Heart right ventricle (tissue), 16 donors: ENCODE measurements at places on chromosomes 12 and 14. TPM values are rescaled to one million over a fixed set of nuclear protein-coding genes. Genes with fewer than 3 reads are reported as not detected.

GRCh38 chr12:104064842-104065427, 604 bp downstream of the HCFC2 start:
- peak; percentile 25 for DNase-seq

GRCh38 chr14:66001356-66001755, 484.8 kb upstream of the CCDC196 start:
- DNase-seq: no peak

- DNase-seq: no peak
Observed at GRCh38 chr12:52234223-52234810, 1.3 kb downstream of the KRT7 start.

DNA sequence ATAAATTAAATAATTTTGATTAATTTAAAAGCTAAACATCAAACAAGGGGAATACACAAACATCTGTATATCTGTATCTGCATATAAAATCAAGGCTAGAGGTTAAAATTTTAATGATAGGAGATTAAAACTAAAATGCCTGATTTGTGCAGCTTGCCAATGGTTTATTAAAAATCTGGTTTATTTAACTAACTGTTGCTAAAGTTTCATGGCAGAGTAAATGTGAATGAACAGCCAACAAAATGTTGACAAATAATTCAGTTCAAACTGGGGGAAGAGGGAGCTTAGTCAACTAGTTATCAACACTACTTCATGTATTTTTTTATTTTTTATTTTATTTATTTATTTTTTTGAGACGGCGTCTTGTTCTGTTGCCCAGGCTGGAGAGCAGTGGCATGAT, 43.0 kb downstream of the BTG1 start:
- DNase-seq: no peak

- DNase-seq: no peak
Observed at GRCh38 chr12:116338064-116338846, 60.8 kb upstream of the MED13L start.

DNA sequence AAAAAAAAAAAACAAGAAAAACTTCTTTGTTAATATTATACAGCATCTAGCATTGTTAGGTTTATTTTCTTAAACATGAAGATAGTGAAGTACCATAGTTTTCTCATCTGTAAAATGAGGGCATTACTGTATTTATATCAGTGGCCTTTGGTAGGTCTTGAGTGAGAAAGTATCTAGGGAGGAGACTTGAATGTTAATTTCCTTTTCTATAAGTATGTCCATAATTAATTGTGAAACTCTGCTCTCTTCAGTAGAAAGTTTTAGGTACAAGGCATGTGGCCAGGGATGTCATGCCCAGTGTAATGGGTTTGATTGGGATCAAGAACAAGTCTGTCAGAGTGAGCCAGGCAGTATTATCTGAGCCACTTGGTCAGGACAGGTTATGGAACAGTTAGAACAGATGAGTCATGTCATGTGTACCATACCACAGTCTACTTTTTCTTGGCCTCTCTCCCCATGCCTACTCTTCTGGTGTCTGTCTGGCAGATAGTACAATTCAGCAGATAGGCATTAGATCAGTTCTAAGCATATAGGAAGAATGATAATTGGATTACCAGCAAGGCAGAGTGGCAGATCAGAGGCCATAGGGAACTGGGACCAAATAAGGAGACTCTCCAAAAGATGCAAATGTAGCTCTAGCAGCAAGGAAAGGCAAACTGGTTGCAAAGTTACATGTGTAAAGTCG, 30.4 kb downstream of the FBXO34 start:
- no peak for DNase-seq

- DNase-seq: no peak
Observed at GRCh38 chr12:4855121-4855924, 54.4 kb upstream of the KCNA1 start.

DNA sequence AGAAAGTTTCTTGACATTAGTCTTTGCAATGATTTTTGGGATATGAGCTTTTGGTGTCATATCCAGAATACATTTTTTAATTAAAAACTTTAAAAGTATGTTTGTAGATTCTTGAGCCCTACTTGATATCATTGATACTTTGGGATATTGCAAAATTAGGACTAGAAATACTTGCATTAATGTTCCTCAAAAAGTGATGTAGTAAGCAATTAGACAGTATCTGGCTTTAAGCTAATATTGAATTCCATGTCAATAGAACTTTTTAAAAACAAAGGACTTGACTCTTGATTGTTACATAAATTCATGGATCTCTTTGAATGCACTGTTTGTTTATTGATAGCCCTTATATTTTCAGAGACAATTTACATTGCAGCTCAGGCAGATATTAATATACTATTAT, 15.6 kb downstream of the PEX5 start:
- DNase-seq: no peak

DNA sequence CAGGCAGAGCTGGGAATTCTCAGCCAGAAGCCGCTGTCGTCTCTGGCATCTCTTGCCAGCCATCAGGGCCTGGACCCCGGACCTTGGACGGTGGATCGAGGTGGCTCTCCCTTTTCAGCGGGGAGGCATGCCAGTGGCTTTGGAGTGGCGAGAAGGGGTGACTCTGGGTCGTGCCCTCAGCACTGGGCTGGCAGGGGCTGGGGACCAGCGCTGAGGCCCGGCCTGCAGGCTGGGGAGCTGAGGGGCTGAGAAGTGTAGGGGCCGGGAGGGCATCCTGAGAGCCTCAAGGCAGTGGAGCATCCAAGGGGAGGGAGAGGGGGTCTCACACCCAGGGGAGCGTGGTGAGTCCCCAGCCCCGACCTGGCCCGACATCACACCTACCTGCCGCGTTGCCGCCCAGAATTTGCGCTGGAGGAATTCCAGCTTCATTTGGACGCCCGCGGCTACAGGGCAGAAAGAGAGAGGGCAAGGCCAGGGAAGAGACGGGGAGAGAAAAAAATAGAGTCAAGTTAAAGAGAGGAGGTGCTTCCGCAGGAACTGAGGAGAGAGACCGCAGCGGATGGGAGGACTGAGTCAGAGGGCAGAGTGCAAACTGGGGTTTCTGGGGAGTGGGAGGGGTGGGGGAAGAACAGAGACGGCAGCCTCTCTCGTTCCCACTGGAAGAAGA, 9.0 kb upstream of the LRTM2 start:
- DNase-seq: no peak

DNA sequence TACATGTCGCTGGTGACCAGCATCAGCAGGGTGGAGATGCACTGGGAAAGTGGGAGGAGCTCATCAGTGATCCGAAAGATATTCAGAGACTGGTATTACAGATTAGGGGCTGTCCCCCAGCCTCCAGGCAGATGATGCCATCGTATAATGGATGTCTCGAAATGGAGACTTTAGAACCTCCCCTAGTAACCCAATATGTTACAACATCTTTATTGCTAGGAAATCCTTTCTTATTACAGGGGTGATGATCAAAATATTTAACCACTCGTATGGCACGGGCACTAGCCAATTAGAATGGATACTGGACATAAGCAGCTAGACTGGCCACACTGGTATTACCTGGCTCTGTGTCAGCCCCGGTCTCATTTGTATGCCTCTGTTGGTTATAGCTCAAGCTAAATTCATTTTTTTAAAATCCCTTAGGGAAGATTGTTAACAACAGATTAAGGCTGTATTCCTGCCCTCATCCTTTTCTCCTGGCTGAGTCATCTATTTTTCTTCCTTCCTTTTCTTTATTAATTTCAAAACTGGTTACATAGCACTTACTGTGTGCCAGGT, 10.8 kb upstream of the CEBPE start:
- no peak for DNase-seq

DNA sequence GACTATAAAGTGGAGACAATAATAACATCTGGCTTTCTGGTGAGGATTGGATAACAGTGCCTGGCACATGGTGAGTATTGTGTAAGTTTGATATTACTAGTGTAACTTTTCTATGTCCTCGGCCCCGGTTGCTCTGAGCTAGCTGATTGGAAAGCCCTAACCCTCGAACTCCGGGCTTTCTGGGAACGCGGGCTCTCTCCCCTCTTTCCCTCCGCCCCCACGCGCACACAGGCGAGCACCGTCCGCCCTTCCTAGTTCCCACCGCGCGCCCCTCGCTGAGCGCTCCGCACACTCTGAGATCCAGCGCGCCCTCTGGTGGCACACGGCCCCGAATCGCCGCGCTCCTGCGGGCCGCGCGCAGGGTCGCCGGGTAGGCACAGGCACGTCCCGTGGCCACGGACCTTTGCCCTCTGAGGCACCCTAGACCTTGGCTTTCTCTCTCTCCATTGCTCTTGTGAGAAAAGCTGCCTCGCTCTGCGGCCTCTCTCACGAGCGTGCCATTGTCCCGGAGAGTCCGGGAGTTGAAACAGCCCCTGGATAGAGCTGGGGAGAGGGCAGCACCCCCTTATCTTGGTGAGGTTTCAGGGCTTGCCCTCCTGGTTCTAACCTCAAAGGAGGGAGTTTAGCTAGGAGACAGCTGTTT, 23.2 kb upstream of the ESRRB start:
- DNase-seq: peak; percentile 56

DNA sequence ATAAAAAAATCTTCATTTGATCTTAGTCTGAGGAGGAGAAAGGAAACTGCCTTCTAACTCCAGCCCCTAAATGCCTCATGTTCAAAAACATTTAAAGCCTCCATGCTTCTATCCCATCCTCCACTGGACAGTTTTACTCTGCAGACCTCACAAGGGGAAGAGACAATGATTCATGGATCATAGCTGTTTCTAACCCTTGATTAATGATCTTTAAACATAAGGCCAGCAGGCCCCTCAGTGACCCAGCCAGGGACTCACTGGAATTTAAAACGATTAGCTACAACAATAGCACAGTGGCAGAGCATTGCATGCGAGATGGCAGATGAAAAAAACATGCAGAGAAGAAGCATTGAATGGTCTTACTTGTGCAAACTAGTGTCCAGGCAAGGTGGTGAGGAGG, 6.0 kb downstream of the DCTN2 start:
- DNase-seq: no peak

DNA sequence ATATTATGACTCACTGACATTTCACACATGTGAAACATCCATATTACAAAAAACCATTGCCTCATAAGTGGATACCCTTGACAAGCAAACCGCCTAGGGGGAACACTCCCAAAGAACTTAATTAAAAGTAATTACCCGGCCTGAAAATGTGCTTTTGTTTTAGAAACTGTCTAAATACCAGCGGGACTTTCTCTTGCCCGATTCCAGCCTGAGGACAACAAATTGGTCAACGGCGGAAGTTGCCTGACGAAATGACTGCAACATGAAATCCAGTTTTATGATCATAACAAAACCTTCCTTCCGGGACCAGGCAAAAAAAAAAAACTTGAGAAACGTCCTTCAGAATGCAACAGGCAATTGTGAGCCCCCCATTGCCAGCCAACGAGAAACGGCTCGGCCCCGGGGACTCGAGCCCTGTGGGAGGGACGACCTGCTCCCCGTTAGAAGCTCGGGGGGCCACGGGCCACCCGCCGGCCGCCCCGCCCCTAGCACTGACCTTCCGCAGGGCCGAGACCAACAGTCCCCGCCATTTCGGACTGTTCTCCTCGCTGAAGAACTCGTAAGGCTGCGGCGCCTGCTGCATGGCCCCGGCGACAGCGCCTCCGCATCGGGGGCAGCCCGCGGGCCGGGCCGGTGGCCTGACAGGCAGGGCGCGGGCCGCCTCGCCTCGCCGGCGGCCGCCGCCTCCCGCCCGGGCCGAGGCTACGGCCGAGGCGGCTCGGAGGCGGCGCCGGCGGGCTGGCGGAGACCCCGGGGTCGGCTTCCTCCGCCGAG, 490 bp downstream of the SOS2 start:
- DNase-seq: peak; percentile 64

DNA sequence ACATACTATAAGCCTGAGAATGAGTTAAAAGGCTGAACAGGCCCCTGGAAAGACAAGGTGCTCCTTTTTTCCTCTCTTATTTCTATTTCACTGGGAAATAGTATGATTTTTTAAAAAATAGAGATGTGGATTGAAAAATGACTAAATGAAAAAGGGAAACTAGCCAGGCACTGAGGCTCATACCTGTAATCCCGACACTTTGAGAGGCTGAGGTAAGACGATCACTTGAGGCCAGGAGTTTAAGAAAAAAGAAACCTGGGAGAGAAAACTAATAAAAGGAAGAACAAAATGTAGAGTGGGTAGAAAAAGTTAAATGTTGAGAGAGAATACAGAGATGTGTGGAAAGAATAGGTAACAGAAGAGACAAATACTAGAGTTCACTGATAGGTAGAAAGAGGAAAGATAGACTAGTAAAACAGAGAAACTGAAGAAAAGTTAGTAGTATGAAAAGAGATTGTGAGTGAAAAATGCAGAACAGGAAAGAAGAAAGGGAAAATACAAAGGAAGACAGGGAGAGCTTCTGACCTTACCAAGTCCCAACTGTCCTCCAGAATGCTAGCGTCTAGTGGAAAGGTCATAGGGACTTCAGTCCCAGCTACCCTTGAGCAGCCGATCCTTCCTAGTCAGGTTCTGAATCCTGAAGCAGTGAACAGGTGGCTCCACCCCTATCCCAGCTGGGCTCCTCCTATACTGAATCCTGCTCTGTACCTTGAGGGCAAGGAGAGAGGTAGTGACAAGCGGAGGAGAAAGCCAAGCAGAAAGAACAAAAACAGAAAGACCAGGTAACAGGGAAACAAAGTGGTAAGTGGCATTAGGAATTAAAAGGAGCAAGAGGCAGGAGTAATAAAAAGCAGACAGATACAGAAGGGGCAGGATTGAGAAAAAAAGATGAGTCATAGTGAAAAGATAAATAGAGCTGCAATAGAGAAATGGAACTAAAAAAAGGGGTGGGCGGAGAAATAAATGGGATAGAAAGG, 7.3 kb downstream of the TMEM116 start:
- DNase-seq: no peak

DNA sequence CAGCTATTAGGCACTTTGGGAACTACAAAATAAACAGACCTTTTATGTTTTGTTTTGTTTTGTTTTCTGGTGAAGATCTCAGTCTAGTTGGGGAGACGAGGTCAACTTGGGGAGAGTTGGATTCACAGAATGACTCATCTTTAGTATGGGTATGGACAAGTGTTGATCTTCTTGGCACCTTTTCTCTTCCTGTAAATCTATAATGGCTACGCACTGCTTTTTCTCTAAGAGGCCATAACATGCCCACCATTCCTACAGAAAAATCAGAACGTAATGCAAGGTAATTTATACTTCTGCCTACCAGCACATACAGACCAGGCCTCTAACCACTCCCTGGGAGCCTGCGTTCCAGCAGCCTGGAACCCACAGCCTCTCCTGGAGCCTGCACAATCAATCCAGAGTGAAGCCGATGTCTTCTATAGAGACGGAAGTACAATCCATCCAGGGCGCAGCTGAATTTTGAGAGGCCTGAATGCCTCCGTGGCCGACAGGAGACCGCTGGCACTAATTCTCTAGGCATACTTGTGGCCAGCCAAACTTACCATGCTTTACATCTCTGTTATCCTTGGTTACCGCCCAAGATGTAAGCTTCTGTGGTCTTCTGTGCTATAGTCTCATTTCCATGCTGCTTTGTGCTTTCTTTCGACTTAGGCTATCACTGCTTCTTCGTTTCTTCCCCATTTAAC, 717 bp downstream of the PPHLN1 start:
- no peak for DNase-seq

Gene SLC10A1
- total RNA-seq: not detected

Gene MIA2
- 23.3 TPM for total RNA-seq

Gene GXYLT1
- total RNA-seq: 5.6 TPM

Gene SMIM41
- total RNA-seq: not detected

Gene IL26
- total RNA-seq: not detected

Gene RFX4
- total RNA-seq: not detected

Gene TMEM63C
- 0.09 TPM for total RNA-seq

Gene C12orf54
- total RNA-seq: not detected

Gene PIGH
- total RNA-seq: 9.5 TPM

Gene NPFF
- total RNA-seq: not detected

Gene LARP4
- total RNA-seq: 67.6 TPM

Gene DEGS2
- total RNA-seq: not detected

Gene SERPINA1
- 6.9 TPM for total RNA-seq

Gene TAOK3
- 29.8 TPM for total RNA-seq

Gene TXNDC16
- total RNA-seq: 6.3 TPM

Gene KRT75
- total RNA-seq: not detected

Gene ABCC9
- total RNA-seq: 64.3 TPM

Gene GLIPR1L2
- total RNA-seq: 1.4 TPM
